ENCODE measurements at places on chromosomes 1 and 21.

DNA sequence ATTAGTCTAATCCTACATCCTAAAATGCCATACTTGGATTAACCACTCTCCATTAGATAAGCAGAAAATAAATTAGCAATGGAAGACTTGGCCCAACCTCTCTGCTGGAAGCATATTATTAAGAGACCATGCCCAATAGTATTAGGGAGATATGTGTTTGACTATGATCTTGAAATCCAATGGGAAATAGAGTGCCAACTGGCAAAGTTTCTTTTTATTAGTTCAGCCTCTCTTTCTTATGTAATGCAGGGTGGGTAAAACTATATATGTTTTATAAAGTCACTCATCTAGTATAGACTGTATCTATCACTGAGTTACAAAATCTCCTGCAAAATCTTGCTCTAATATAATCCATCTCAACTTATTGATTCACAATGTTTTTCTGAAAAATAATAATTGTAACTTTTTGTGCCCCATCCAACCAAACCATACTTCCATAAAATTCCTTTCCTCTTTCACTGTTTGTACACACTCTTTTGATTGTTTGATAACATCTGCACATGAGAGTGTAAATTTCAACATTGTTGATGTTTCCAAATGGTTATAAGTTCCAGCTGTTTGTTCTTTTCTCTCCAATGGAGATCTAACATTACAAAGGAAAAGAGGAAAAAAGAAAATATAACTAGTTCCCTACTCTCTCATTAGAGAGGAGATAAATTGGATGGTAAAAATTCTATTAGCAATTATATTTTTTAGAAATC lies 408.1 kb upstream of the ADGRL2 start:
- DNase-seq = no peak

- peak; percentile 39 for DNase-seq
Measured at GRCh38 chr1:85278853-85279314, 2.5 kb upstream of the BCL10 start.

GRCh38 chr1:95186149-95186548 lies 47.9 kb upstream of the RWDD3 start:
- no peak for DNase-seq

DNA sequence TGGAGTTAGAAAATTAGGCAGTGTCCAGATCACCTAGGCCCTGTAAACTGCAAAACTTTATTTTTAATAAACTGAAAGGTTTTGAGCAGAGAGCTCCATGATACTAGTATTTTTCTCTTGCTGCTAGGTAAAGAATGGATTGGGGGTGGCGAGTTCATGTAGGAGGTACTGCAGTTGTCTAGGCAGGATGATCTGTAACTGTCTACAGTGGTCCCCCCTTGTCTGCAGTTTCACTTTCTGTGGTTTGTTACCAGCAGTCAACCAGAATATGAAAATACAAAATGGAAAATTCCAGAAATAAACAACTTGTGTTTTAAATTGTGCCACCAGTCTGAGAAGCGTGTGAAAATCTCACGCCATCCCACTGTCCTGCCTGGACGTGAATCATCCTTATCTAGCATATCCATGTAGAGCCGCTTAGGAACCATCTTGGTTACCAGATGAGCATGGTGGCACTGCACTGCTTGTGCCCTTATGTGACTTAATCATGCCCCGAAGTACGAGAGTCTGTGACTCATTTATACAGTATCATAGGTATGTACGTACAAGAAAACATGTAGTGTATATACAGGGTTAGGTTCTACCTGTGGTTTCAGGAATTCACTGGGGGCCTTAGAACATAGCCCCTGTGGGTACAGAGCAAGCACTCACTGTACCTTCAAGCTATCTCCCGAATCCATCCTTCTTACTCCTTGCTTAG lies 94.2 kb downstream of the AHCTF1 start:
- DNase-seq = no peak

DNA sequence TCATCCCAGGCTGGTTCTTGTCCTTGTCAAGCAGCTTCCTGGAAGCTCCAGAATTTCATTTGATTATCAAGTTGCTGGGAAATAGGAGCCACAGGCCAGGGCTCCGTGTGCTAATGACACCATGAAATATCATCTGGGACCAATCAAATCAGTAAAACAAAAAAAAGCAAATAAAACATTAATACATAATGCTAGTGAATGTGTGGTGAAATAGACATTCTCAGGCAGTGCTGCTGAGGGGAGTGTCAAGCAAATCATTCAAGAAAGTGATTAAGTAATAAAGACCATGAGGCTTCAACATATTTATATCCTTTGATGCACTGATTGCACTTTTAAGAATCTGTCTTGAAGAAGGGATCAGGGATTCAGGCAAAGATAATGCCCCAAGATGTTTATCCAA lies 213.7 kb downstream of the MATN1 start:
- DNase-seq = no peak

DNA sequence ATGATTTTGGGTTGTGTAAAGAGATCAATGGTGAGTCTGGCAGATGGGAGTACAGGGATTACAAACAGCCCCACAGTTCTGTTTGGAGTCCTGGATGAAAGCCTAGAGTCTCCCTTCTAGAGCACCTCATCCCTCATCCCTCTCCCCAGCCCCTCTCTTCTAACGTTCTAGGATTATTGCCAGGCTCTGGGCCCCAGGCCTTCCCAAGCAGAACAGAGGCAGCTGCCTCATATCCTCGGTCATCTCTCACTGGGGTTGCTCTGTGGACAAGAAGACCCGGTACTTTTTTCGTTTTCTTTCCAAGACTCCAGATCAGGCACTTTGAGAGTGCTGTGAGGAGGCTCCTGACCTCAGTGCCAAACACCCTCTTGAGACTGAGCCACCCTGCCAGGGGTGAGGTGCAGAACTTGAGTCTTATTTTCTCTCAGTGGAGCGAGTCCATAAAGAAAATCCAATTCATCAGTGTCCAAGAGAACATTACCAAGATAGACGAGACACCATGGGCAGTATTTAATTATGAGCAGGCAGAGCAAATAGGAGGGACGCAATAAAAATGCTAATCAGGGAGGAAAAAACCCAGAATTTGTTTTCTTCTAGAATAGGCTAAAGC lies 17.1 kb upstream of the KCND3 start:
- no peak for DNase-seq

- DNase-seq = no peak
Measured at GRCh38 chr1:59856725-59857338, 42.1 kb downstream of the HOOK1 start.

GRCh38 chr1:48329486-48329885 lies 107.0 kb downstream of the SLC5A9 start:
- no peak for DNase-seq

GRCh38 chr1:18554597-18554996 lies 73.9 kb downstream of the KLHDC7A start:
- DNase-seq = no peak

DNA sequence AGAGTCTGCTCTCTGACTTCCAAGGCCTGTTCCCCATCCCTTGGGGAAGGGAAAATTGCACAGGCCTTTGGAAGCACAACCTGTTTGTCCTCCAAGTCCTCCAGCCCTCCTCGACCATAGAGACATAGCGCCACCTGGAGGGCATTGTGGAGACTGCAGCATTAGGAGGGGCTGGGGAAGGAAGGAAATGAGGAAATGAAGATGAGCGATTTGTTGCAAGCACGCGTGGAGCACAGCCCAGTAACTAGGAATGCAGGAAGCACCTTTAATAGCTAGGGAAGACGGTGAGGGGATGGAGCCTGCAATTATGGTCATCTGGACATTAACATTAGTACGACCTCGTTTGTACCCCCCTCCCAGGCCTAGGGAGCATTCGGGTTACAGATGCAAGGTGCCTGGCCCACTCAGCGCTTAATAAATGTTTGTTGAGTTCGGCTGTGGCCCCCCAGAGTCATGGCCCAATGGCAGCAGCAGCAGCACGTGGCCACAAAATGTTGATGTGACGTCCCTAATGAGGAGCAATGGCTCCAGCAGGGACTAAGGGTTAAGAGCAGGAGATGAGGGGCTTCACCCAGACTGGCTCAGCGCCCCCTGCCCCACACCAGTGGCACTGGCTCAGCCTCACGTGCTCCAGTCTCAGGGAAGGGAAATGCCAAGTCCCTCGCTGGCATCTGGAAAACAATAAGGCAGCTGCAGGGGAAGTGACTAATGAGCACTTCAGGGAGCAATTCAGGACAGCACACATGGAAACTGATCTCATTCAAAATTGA lies 8.0 kb upstream of the CAMK2N1 start:
- peak; percentile 72 for DNase-seq

GRCh38 chr1:1348420-1349255 lies 580 bp downstream of the DVL1 start:
- no peak for DNase-seq

DNA sequence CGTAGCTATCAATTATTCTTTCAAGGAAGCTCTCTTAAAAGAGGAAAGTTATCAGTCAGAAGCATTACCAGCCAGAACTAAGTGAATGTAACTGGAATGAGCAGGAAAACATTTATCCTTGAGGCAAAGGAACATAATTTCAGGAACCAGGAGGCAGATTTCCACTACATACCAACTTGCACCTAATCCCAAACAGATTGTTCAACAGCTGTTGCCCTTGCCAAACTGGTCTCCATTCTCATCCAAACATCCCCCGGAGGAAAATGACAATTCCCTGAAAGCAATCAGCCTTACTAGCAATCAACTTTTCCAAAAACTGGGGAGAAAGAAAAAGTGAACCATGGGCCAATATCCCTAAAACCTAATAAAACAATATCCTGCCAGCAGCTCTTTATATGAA lies 35.0 kb downstream of the ENAH start:
- no peak for DNase-seq

DNA sequence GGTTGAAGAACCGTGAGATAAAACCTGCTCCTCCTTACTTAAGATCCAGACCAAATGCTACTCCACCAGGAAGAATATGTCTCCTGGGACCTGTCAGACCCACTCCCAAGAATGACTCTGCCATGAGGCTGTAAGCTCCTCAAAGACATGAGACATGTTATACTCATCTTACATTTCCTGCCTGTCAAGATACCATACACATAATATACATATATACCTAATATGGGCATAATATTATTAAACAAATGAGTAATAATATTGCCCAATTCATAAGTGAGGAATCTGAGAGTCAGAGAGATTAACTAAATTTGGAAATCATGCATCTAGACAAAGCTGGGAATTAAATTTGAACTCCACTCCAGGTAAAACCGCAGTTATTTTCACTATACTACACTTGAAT lies 634.9 kb downstream of the LMO4 start:
- no peak for DNase-seq

DNA sequence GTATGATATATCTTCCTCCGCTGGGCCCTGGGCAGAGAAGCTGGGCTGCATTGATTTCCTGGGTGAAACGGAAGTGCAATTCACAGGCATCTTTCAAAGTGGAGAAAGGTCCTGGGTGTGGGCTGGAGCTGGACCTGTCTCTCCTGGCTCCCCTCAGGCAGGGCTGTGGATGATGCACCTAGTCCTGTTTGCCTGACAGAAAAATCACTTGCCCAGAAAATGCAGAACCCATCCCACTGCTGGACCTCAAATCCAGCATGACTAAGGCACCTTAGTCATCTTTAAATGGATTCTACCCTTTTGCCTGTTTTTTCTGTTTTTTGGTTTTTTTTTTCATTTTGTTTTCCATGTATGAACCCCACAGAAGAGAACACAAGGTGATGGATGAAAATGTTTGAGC lies 49.7 kb downstream of the MYSM1 start:
- DNase-seq = no peak

GRCh38 chr1:222250376-222250775 lies 297.5 kb downstream of the HHIPL2 start:
- no peak for DNase-seq

DNA sequence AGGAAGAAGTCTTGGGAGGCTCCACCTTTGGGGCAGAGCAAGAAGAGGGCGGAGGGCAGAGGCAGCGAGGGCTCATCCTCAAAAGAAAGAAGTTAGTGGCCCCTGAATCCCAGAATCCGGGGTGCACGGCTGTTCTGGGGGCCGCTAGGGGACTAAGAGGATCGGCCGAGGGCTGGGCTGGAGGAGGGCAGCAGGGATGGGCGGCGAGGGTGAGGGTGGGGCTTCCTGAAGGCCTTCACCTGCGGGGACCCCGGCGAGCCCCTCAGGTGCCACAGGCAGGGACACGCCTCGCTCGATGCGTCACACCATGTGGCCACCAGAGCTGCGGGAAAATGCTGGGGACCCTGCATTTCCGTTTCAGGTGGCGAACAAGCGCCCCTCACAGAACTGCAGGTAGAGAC lies 23.9 kb downstream of the COL6A1 start:
- no peak for DNase-seq

DNA sequence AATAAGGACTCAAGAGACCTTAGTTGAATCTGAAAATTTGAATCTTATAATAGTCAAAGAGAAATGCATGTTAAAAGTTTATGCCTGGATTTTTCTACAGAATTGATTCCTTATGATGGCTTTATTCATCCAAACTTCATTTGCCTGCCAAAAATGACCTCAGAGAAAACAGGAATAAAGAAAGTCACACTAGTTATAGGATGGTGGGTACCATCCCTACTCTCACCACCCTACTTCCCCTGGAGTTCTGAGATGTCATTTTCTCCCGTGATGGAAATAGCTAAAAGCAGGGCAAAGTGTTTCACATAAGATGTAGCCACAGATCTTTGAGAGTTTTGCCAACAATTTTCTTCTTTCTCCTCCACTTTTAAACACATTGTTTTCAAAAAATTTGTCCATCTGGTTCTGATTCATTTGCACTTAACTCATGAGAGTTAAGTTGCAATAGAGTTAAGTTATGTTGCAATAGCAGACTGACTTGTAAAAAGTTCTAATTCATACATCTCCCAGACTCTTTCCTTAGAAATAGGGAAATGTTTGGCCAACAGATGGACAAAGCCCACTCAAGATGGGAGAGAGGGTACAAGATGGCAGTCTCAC lies 384.6 kb downstream of the PLPP3 start:
- DNase-seq = no peak

DNA sequence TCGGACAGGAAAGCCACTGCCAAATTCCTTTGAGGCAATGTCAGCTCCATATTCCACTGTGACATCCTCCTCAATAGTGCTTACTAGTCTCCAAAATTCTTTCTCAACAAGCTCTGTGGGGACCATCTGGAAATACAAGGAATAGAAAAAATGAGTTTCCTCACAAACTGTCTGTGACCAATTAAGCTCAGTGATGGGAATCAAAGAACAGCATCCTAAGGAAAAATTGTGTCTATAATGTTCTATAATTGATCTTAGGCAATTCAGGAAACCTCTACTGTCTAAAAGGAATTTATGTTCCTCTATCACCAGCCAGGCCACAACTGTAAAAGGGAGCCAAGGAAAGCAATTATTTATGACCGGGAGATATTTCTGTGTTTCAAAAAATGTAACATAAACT lies 46.1 kb upstream of the SYT2 start:
- no peak for DNase-seq

- DNase-seq = no peak
Measured at GRCh38 chr1:203048555-203049051, 22.3 kb downstream of the PPFIA4 start.

DNA sequence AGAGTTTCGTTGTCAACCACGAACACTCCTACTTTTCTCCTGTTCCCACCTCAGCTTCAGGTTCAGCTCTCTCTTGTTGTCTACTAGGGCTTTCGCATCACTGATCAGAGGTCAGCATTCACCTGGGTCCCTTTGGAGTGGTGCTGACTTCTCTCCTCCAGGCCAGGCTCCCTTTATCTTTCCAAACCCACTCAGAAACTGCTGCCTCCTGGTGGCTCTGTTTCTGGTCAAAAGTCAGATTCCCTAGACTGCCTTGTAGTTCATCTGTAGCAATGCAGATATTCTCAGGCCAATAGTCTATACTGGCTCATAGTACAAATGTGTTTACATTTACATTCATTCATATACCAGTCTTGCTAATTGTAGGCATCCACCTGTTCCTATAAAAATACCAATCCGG lies 6.4 kb upstream of the ERI3 start:
- no peak for DNase-seq

GRCh38 chr21:25896501-25897056 lies 161.8 kb downstream of the GABPA start:
- DNase-seq = no peak

- DNase-seq = no peak
Measured at GRCh38 chr21:34215911-34216717, 142.7 kb downstream of the MRPS6 start.

Measured in stimulated activated CD4-positive, alpha-beta T cell treated with anti-CD3 and anti-CD28 coated beads, Interleukin-1b, Interleukin-23, amount 100 ng/mL, for 4 hours (primary cell).